NCI-H446 (cell line): ENCODE measurements at places on chromosomes 4 and X.
A peak's percentile ranks its signal among the peaks of the same experiment; 100 is the strongest.

- no peak for DNase-seq
Measured at GRCh38 chr4:119785963-119786362, 157.4 kb upstream of the PDE5A start.

DNA sequence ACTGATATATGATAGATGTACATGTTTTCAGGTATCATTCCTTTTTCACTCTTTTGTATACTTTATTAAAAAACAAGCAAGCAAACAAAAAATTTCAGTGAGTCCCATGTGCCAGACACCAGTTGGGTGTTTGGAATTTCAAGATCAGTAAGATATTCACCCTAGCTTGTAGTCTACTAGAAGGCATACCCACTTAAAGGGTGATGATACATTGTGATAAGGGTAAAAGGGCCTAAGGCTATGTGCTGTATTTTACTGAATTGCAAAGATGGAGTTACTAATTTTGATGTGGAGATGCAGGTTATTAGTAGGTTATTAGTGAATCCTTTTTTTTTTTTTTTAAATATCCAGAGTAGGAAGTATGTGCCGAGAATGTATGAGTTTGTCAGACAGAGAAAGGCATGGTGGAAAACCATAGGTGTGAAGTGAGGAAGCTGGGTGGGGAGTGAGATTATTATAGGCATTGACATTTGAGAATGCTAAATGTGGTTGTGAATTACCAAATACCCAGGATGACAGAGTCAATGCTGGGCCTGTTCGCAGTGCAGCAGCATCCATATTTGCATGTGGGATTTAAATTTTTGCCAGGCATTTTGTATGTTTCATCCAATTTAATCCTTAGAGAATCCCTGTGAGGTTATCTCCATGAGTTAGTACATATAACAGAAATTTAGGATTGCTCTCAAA is 10.1 kb downstream of the STIM2 start:
- no peak for DNase-seq

GRCh38 chrX:121010218-121010617 is 24.7 kb upstream of the CT47A1 start:
- no peak for DNase-seq

GRCh38 chr4:183106839-183107238 is 7.8 kb downstream of the WWC2 start:
- DNase-seq = no peak

GRCh38 chr4:134027931-134028330 is 173.7 kb downstream of the PABPC4L start:
- peak; percentile 2 for DNase-seq

GRCh38 chrX:16140983-16141382 is 17.6 kb downstream of the GRPR start:
- no peak for DNase-seq

- DNase-seq = no peak
Measured at GRCh38 chr4:46404981-46405380, 15.1 kb upstream of the GABRA2 start.

DNA sequence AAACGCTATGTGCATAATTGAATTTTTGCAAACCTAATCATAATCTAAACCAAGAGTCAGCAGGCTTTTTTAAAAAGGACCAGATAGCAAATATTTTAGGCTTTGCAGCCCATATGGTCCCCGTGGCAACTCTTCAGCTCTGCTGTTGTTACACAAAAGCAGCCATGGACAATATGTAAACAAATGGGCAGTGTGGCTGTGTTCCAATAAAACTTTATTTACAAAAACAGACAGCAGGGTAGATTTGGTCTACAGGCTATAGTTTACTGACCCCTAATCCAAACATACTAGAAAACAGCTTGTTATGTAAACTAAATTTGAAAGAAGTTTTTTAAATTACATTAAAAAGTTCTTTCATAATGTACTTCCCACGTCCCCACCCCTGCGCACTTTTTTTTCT is 53.1 kb downstream of the FUNDC1 start:
- DNase-seq = no peak

DNA sequence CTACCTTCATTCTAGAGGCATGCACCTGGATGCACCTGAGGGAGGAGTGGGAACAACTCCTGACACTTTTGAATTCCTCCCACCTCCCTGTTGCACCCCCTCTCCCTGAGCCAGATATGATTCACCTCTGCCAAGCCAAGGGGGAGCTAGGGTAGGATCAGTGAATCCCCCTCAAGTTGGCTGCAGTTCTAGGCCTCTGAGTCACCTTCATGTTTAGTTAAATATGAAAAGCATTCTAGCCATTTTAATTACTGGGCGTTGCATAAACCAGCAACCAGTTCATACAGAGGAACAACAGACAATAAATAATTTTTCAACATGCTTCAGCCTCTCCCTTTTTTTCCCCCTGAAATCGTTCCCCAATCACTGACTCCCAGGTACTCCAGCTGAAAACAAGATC is 1440.2 kb downstream of the ADGRL3 start:
- DNase-seq = no peak
